Amniotic epithelial cell (primary cell): ENCODE measurements at places on chromosomes 13 and 19.

- DNase-seq: peak; percentile 79
Measured at GRCh38 chr19:18932216-18932841, 8.7 kb downstream of the HOMER3 start.

DNA sequence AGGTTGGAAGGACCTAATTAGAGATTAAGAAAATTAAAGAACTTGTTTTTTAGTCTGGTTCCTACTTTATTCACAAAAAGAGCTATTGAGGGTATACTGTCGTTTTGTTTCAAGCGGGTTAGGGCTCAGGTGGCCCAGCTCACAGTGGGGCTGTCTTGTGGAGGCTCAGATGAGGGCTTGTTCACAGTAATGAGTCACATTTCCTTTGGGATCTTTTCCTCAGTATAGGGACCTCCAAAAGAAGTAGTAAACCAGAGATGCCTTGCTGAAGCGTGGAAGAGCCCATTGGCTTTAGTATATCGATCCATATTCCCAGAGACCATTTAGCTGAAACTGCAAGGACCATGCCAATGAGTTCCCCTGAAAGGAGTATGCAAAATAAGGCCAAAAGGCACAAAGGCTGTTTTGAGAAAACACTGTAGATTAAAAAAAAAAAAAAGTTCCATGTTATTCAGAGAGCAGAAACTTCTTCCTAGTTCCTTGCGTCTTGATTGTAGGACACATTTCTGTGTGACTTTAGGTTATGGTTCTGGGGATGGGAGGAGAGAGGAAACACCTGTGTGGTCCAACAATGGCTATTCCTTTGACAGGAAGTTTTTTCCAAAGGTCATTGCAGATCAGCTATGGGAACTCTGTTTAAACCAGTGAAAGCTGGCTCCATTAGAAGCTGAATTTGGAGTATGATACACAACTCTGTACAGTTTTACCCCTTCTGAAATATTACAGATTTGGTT lies 32.8 kb upstream of the GPI start:
- no peak for DNase-seq

GRCh38 chr13:75635101-75635827 lies 866 bp upstream of the LMO7 start:
- DNase-seq: no peak

DNA sequence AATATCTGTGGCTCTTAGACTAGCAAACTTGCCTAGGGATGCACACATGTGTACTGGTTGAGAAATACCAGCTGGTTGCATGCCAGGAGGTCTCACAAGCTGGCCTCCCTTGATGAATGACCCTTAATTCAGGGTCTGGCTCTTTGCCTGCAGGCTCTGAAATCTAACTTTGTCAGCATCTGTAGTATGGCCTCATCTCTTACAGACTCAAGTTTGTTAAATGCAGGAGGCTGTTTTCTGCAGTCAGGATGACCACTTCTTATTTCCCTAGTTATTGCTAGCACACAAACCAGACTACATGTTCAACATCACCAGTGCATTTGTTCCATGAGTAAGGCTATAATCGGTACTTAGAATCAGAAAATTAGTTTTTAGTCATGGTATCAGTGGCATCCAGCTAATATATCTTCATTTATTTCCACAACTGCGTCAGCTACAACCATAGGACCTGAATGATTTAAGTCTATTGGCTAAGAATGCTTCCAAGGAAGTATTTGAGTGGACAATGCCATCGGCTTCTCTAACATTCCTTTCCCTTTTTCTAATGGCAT lies 23.3 kb upstream of the POSTN start:
- peak; percentile 98 for DNase-seq

GRCh38 chr19:4090356-4091220 lies 23.9 kb upstream of the ZBTB7A start:
- DNase-seq: no peak
